Forelimb muscle (tissue), 1 donor: ENCODE measurements at places on chromosomes 7 and 10. TPM values are rescaled to one million over a fixed set of nuclear protein-coding genes. Genes with fewer than 3 reads are reported as not detected.

The ASB13 gene
- 12.2 TPM for polyA plus RNA-seq

The TAS2R5 gene
- 2.4 TPM for polyA plus RNA-seq

The C10orf105 gene
- polyA plus RNA-seq, result 0.06 TPM

The PDIA4 gene
- 52.7 TPM for polyA plus RNA-seq

The PLAC9 gene
- 59.1 TPM for polyA plus RNA-seq

The SPDYE9 gene
- 0.20 TPM for polyA plus RNA-seq

The JAKMIP3 gene
- 0.57 TPM for polyA plus RNA-seq

The ST8SIA6 gene
- polyA plus RNA-seq, result 1.3 TPM

The ZC3HAV1L gene
- 16.6 TPM for polyA plus RNA-seq

The AIFM2 gene
- 2.8 TPM for polyA plus RNA-seq

The NME8 gene
- not detected for polyA plus RNA-seq

The CFAP46 gene
- 0.24 TPM for polyA plus RNA-seq

The ITIH5 gene
- polyA plus RNA-seq, result 47.8 TPM

The CALN1 gene
- polyA plus RNA-seq, result 1.6 TPM

DNA sequence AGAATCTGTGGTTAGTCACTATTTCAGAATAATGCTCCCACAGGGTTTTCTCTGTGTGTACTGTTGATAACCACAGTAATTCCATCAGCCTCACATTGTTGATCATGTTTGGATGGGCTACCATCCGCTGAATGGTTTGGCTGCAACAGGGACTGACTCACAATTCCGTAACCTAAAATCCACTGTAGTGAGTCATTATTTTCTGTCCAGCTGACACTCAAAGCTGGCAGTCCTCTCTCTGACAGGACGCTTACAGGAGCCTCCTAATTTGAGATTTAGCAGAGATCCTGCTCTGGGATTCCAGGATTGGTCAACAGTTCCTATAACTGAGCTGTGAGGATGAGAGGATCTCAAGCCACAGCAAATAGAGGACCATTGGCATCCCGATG lies 32.7 kb downstream of the VWA2 start:
- DNase-seq, result peak; percentile 34

DNA sequence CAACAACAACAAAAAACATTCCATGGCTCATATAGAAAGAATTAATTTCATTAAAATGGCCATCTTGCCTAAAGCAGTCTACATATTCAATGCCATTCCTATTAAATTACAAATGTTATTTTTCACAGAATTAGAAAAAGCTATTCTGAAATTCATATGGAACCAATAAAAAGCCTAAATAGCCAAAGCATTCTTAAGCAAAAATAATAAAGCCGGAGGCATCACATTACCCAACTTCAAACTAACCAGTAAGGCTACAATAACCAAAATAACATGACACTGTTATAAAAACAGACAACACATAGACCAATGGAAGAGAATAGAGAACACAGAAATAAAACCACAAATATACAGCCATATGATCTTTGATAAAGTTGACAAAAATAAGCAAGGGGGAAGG lies 330.4 kb downstream of the KIF20B start:
- DNase-seq, result no peak

- no peak for DNase-seq
These were observed 81.0 kb upstream of the INSIG1 start for GRCh38 chr7:155216475-155217272.

GRCh38 chr7:116560021-116560970 lies 35.5 kb downstream of the CAV1 start:
- DNase-seq, result no peak

DNA sequence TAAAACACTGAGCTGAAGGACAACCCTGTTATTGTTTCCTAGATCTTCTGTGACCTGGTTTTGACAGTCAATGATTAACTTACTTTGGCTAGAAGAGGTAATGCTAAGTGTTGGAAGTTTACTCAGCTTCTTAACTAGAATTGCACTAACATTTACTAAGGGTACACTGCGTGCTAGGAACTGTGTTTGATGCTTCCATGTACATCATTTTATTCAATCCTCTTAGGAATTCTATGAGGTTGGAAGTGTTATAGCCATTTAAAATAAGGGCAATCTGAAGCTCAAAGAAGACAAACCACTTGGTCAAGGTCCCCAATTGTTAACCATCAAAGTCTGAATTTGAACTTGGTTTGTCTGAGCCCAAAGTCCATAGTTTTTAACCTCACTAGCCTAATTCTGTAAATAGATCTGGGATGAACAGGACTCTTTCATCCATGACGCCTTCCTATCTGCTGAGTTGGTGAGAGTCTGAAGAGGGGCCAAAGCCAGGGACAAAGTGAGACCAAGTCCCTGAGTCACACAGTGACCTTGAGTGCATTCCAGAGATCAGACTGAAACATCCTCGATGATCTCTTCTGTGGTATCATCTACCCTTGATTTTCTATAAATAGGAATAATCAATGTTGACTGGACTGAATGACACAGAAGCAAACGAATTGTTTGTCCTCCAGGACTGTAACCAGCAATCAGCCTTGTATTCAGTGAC lies 29.2 kb upstream of the ZNRF2 start:
- no peak for DNase-seq

- no peak for DNase-seq
These were observed 51.1 kb upstream of the PPP1R3C start for GRCh38 chr10:91683975-91684374.

- DNase-seq, result peak; percentile 44
These were observed 51.9 kb upstream of the A1CF start for GRCh38 chr10:50937230-50937907.

DNA sequence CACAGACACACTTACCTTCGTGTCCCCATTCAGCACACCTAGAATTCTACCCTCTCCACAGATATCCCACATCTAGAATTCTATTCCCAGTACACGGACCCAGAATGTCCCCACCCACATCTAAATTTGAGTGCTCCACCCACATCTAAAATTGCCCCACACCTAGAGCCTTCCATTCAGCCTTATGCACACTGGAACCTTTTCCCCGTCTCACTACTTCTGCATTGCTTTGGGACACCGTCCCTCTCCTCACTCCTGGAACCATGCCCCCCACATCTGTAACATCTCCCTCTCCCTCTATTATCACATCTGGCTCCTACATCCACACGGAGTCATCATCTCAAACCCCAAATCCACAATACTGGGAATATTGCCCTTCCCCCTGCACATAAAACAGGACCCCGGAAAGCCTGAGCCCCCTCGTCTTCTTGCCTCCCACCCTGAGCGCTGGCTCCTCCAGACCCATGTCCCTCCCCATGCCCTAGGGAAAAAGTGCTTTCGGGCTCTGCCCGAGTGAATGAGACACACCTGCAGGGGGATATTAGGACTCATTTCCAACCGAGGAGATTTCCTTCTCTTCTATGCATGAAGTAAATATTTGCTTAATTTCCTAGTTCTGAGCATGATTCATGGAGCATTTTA lies 125.8 kb upstream of the UNC5B start:
- DNase-seq, result no peak

DNA sequence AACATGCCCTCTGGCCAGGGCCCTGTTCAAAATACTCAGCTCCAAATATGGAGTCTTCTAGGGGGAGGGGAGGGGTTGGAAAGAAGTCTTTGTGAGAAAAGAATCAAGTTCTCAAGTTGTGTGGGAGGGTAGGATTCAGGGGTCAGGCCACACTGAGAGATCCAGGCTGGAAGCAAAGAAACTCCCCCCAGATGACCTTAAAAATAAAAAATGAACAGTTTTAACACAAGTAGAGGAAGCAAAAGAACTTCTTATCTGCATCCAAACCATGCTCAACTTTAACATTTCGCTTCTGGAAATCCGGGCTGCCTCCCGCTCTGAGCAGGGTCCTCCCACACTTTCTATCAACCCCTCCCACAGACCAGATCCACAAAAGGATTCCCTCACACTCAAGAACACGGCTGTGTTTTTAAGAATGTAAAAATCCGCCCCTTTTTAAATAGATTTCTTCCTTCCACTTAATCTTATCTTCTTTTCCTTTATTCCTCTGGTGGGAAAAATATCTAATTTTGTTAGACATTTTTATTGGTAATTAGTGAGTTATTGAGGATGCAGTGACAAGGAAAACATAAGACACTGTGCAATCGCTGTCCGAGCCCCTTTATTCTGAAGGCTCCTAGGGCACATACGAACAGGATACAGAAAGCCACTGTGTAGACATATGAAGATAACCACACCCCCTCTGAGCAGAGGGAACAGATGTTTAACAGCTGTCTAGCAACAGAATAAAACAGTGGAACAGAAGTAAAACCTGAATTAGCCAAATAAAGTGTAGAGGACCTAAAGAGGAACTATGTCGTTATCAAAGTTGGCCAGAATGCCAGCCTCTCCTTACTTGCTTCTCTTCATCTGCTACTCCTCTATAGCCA lies 43.8 kb downstream of the CYTH3 start:
- peak; percentile 83 for DNase-seq

- no peak for DNase-seq
These were observed 2.8 kb downstream of the MCU start for GRCh38 chr10:72694476-72695369.

- DNase-seq, result no peak
These were observed 17.2 kb downstream of the AP5Z1 start for GRCh38 chr7:4792537-4793126.

DNA sequence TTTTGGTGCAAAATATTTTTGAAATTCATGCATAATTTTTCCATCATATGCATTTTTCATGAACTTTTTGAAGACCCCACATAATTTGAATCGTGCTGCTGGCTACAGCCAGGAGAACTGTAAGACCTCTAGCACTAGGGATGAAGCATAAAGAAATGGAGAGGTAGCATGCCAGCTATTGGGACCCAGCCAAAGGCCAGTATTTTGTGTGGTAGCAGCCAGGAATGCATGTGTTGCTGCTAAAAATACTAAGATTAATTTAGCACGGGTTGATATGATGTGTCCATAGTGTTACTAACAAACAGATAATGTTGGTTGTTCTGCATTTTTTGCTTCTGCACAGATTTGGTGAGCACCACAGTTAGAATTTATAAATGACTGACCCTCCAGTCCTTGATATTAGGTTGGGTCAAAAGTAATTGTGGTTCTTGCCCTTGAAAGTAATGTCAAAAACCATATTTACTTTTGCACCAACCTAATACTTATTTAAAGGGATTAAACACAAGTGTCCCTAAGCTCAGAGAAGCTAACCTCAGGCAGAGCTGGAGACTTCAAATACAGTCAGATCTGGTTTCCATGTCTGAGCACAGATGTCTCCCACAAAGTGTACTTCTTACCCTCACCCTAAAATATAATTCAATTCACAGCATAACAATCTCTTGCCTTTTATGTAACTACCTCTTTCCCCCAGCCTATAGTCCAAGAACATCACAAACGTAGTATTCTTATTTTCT lies 54.1 kb upstream of the NPSR1 start:
- DNase-seq, result no peak

DNA sequence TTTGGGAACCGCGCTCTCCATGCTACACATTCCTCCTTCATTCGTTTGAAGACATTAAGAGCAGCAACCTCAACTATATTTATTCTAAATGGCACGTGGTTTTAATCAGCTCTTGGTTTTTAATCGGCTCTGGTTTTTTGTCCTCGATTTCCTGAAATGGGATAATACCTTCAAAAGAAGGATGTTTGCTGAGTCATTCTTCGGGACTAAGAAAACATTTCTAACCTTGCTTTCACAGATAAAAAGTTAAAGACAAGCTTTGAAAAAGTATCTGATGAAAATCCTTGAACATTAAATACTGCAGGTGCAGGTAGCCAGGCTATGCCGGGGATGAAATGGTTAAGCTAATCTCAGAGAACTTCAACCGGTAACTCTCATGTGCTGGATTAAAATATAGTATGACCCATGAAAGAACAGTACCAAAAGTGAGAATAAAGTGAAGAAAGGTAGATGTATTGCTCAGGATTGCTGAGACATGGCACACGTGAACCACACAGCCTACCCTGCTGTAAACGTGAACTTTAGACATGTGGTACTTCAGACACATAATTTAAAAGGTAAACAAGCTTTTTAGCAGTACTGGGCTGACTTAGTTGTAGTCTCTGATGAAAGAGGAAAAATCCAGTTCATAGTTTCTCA lies 89.1 kb downstream of the PTPRN2 start:
- DNase-seq, result no peak

- no peak for DNase-seq
These were observed 21.0 kb downstream of the ITPRIP start for GRCh38 chr10:104317269-104317710.

DNA sequence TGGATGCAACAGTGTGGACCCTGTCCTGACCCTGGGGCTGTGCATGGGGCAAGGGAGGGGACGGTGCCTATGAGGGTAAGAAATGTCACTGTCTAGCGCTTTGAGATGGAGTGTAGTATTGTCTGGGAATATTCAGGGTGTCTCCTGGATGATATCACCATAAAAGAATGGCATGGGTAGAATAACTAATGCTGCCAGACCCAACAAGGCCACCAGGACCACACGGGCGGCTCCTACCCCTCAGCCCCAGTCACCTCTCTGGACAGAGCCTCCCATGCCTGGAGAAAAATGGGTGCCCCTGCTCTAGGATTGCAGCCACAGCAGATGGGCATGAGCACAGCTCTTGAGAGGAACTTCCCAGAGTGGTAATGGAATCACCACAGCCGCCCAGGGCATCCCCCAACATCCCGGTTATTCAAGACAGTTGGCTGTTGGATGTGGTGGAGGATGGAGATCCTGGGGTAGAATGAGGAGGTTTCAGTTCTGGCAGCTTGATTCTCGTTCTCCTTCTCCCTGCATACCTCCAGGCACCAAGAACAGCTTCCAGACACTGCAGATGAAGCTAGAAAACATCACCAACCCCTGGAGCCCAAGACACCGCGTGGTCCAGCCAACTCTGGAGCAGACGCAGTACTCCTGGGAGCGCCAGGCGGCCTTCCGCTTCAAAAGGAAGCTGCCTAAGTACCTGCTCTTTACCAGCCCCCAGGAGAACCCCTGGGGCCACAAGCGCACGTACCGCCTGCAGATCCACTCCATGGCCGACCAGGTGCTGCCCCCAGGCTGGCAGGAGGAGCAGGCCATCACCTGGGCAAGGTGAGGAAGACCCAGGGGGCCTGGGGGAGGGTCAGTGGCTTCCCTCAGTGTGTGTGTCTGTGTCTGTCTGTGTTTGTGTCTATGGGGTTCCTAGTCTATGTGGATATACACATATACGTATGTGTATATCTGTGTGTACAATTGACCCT lies 6.2 kb downstream of the AOC1 start:
- no peak for DNase-seq

DNA sequence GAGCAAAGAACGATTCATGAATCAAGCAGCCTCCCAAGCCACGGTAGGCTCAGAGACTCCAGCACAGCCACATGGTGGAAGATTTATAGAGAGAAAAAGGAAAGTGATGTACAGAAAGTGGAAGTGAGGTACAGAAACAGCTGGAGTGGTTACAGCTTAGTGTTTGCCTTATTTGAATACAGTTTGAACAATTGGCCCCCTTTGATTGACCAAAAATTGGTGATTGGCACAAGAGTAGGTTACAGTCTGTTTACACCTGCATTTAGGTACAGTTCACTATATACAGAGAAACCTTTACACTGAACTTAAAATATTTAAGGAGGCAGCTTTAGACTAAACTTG lies 136.4 kb upstream of the ASAH2 start:
- no peak for DNase-seq

DNA sequence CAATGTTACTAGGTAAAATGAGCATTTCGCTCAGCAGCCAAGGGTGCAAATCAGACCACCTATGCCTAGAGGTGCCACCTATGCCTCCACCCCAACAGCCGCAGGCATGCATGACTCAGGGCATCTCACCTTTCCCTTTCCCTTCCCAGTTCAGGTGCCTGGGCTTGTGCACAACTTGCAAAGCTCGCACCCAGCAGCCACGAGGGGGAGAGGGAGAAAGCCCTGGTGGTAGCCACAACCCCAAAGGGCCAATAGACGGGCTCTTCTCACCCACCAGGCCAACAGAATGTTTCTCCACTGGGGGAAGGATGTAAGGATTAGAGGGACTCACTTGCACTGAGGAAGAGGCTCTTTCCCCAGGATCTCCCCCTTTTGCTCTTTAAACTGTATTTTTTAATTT lies 462.3 kb upstream of the PCDH15 start:
- no peak for DNase-seq

- no peak for DNase-seq
These were observed 28.9 kb upstream of the SLC26A5 start for GRCh38 chr7:103474956-103475355.
